ENCODE measurements at places on chromosomes 2 and 18.

DNA sequence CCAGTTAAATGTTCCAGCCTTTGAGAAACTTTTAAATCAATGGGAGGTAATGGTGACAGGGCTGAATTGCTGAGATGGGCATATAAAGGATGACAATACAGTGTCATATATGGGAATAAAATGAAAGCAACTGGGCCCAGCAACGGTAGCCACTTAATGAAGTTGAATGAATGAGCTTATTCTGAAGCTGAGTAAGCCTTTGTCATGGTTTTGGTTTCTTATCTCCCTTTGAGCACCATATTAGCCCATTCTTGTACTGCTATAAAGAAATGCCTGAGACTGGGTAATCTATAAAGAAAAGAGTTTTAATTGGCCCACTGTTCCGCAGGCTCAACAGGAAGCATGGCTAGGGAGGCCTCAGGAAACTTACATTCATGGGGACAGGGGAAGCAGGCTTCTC is 3.5 kb upstream of the THUMPD2 start:
- peak; percentile 46 for DNase-seq

GRCh38 chr2:79862756-79863155 is 349.9 kb downstream of the CTNNA2 start:
- no peak for DNase-seq

DNA sequence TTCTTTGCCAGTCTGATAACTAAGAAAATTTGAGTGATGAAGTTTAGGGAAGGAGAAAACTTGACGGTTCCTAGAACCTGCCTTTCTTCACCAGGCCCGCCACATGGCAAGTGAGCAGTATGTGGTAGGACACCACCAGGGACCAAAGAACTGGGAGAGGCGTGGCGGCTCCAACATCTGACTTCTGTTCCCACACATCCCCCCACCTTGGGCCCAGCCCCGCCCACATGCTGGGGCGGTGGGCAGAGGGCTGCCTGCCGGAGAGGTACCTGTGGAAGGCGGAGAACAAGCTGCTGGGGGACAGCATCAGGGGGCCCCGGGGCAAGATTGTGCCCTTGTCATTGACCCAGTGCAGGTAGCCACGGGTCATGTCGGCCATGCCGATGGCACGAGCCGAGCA is 75.0 kb downstream of the EMILIN2 start:
- DNase-seq = no peak

- DNase-seq = no peak
Measured at GRCh38 chr2:235483313-235483712, 10.5 kb upstream of the AGAP1 start.

DNA sequence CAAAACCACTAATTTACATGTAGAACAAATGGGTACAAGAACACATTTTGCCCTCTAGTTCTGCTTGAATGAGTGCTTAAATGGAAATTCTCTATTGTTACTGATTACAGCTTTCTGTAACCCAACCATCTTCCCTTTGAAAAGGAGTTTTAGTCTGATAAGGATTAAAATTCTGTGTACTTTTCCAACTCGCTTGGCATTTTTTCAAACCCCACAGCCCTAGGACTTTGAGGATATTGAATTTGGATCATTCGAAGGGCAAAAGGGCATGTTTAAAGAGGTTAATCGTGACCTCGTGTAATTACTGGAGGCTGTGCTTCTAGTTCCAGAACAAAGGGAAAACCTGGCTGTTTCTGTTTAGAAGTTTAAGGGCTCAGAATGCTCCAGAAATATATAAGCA is 432.3 kb downstream of the PID1 start:
- no peak for DNase-seq

DNA sequence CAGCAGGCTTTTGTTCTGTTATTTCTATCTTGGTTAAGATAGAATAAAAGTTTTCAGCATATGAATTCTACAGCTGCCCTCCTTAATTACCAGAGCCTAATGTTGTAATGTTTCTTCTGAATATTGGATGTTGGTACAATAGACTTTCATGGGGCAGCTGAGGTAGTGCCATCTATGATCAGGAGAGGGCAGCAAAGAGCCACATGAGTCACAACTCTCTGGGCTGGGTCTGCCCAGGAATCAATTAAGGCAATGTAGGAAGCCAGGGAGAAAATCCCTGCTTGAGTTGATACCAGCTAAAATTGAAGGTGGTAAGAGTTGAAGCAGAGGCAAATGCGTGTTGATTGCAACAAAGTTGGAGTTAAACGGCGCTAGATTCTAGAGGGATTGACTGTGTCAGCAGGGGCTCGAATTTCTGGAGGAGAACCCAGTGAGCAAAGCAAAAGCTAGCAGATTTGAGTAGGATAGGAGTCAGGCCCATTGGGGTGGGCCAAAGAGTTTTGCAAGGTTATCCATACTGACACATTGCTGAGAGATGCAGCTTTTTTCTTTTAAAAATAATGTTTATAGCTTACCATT is 10.6 kb upstream of the MC5R start:
- peak; percentile 78 for DNase-seq

- DNase-seq = no peak
Measured at GRCh38 chr2:68052717-68053422, 9.9 kb downstream of the C1D start.

DNA sequence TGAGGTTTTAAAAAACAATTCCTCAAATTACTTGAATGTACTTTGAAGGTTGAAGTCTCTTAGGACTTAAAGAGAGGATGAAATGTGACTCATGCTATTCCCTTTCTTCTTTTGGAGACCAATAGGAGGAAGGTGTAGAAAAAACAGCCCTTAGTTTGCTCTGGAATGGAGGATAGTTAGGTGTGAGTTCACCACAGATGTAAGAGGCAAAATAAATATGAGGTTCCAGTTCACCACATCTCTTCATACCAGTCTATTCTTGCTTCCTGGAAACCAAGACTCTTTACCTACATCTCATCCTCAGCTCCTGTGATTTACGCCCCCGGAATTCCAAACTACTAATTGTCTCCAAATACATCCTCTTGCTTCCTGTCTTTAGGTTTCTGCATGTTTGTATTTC is 77.5 kb upstream of the TTC21B start:
- DNase-seq = no peak

DNA sequence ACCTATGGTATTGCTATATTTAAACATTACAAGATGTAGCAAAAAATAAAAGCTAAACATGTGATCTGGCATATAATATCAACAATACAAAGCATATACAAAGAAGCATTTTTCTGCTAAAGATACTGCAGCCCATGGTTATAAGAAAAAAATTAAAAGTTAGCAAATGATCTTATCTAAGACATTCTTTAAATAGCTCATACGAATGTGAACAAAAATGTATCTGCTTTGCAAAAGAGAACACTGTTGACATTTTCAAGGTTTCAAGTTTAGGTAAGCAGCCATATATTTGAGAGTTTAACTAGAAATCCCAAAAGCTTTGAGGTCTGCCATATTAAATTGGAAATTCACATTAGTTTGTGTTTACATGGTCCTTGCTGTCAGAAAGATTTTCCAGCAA is 301.0 kb upstream of the SLC39A10 start:
- no peak for DNase-seq

DNA sequence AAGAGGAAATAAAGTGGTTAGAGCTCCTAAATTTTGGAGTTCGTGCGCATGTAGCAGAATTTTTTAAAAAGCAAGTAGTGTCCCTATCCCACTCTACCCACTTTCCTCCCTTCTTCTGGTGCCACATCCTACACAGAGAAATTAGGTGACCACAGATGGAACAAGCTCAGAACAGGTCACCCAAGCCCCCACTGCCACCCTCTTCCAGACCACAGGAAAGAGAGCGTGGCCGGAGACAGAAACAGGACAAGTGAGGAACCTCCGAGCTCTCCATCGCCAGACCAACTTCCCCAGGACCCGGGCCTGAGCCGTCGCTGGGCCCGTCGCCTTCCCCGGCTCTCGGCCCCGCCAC is 433 bp downstream of the NPC1 start:
- no peak for DNase-seq

DNA sequence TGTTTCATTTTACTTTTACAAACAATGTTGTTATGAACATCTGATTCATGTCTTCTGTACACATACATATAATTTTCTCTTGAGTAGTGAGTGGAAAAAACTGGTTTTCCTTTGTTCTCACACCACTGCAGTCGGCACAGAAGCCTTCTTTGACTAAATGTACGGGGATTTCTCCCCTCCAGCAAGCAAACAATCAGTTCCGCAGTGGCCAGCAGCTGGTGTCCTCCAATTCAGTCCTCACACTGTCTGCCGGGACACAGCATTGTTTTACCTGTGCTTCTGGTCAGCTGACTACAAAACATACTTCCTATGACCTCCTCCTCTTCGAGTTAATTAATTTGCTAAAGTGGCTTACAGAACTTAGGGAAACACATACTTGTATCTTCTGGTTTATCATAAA is 202.8 kb downstream of the WDR7 start:
- DNase-seq = no peak

DNA sequence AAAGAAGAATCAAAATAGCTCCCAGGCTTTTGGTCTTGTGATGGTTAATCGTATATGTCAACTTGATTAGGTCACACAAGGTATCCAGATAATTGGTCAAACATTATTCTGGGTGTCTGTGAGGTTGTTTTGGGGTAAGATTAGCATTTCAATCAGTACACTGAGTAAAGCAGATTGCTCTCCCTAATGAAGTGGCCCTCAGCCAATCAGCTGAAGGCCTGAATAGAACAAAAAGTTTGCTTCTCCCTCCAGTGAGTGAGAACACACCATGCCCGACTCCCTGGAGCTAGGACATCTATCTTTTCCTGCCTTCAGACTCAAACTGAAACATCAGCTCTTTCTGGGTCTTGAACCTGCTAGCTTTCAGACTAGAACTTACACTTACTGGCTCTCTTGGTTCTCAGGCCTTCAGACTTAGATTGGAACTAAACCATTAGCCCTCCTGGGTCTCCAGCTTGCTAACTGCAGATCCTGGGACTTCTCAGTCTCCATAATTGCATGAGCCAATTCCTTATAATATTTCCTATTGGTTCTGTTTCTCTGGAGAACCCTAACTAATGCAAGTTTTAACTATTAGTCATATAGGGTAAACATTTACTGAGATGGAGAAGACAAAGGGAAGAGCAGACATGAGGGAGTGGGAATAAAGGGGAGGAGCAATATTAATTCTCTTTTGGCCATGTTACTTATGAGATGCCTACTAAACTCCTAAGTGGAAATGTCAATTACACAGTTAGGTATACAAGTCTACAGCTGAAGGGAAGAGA is 25.5 kb downstream of the LNPK start:
- DNase-seq = no peak

DNA sequence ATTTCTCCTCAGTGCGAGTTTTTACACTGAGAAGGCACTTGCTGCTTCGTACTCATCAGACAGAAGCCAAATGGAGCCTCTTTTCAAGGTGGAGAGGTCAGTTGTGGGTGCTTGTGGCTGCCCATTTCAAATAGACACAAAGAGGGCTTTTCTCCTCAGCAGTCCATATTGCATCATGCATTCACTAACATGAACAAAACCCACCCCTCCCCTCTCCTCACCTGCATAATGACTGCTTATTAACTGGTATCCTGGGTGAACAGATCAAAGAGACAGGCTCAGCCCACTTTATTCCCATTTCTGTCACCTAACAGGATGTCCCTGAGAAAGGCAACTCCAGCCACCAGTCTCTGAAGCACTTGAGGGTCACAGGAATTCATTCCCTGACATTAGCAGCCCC is 28.9 kb downstream of the KLF7 start:
- DNase-seq = no peak

DNA sequence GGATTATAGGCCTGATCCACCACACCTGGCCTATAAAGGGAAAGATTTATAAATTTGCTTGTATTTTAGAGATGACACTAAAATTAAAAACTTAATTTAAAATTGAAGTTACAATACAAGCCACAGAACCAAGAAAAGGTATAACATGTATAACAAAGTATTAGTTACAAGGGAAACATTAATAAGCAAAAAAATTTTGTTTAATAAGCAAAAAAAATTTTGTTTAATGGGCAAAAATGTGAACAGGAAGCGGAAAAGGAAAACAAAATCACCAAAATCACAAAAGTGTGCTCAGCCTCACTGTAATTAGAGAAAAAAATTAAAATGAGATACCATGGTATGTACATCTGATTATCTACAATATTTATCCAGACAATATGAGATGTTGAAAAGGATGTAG is 15.9 kb upstream of the NDUFV2 start:
- no peak for DNase-seq

- no peak for DNase-seq
Measured at GRCh38 chr18:70181015-70181414, 24.5 kb downstream of the RTTN start.

- no peak for DNase-seq
Measured at GRCh38 chr2:237097911-237098702, 12.4 kb downstream of the COPS8 start.

GRCh38 chr2:45261746-45262145 is 252.5 kb upstream of the SIX2 start:
- DNase-seq = no peak

- no peak for DNase-seq
Measured at GRCh38 chr2:128622371-128622770, 303.7 kb upstream of the HS6ST1 start.

DNA sequence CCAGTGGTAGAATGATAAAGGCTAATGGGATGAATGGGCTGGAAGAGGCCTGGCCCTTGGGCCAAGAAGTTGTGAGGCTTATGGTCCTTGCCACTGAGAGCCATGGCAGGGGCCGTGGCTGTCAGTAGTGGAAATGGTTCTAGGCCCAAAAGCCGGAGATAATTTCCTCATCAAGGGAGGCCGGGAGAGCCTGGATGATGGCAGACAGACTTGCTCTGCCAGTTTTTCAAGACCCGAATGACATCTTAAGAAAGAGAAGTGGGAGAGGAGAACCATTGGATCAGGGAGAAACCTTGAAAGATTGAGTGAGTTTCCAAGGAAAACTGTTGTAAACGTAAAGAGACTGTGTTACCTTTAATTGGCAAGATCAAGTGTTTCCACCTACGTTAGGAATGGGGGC is 46.3 kb upstream of the VPS54 start:
- no peak for DNase-seq

GRCh38 chr18:35683021-35683420 is 101.5 kb downstream of the GALNT1 start:
- no peak for DNase-seq

- DNase-seq = no peak
Measured at GRCh38 chr2:16407358-16407757, 258.3 kb downstream of the CYRIA start.

- no peak for DNase-seq
Measured at GRCh38 chr2:192373754-192374153, 179.0 kb upstream of the TMEFF2 start.

- DNase-seq = peak; percentile 33
Measured at GRCh38 chr2:26471766-26472706, 5.9 kb downstream of the OTOF start.

GRCh38 chr2:168428431-168428830 is 27.6 kb upstream of the CERS6 start:
- DNase-seq = no peak

DNA sequence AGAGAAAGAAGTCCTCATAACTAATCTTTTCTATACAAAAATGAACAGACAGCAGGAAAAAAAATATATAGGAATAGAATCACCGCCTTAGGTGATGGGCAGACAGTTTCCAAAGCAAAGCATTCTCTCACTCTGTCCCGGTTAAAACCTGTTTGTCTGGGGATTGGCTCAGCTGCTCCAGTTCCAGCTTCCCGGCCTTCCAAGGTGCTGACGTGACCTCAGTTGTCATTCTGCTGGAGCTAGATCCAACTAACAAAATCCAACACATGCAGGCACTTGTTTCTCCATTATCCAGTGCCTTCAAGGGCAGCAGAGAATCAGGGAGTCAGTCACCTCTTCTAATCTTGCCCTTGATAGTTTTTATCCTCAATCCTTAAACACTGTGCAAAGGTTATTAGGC is 52.8 kb downstream of the IKZF2 start:
- no peak for DNase-seq

- DNase-seq = peak; percentile 19
Measured at GRCh38 chr2:203451689-203452088, 83.4 kb downstream of the RAPH1 start.

- peak; percentile 55 for DNase-seq
Measured at GRCh38 chr2:27078267-27079194, at the start of gene EMILIN1. EMILIN1 (plus strand) TSS chr2:27078615; CDS start chr2:27079066, 451 bp downstream.
